ENCODE measurements at places on chromosomes 16 and 17. TPM values are rescaled to one million over a fixed set of nuclear protein-coding genes. Genes with fewer than 3 reads are reported as not detected.

Gene TMC8
- 0.76 TPM for total RNA-seq

Gene NPIPB9
- 1.6 TPM for total RNA-seq

Gene DPEP2
- not detected for total RNA-seq

Gene GAST
- not detected for total RNA-seq

Gene CCL22
- not detected for total RNA-seq

Gene SPN
- not detected for total RNA-seq

Gene SLX1A
- total RNA-seq: 52.3 TPM
